ENCODE measurements at places on chromosomes 13 and 19. TPM values are rescaled to one million over a fixed set of nuclear protein-coding genes. Genes with fewer than 3 reads are reported as not detected.

Gene PRSS57
- not detected for total RNA-seq

DNA sequence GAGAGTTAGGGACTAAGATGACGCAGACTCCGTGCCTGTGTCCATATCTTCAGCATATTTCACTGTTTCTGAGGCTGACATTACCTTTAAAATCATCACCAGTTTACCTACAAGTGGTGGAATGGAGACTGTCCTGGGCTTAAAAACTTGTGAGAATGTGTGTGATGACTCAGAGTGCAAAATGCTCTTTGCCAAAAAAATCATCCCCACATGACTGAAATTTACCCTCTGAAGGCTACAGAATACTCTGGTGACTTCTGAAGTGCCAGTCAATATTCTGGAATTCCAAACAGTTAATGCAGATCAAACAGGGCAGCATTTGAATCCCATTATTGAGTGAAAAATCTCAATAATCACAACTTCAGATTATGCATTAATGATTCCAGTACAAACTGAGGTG is 901.4 kb downstream of the EFNB2 start:
- DNase-seq = no peak

DNA sequence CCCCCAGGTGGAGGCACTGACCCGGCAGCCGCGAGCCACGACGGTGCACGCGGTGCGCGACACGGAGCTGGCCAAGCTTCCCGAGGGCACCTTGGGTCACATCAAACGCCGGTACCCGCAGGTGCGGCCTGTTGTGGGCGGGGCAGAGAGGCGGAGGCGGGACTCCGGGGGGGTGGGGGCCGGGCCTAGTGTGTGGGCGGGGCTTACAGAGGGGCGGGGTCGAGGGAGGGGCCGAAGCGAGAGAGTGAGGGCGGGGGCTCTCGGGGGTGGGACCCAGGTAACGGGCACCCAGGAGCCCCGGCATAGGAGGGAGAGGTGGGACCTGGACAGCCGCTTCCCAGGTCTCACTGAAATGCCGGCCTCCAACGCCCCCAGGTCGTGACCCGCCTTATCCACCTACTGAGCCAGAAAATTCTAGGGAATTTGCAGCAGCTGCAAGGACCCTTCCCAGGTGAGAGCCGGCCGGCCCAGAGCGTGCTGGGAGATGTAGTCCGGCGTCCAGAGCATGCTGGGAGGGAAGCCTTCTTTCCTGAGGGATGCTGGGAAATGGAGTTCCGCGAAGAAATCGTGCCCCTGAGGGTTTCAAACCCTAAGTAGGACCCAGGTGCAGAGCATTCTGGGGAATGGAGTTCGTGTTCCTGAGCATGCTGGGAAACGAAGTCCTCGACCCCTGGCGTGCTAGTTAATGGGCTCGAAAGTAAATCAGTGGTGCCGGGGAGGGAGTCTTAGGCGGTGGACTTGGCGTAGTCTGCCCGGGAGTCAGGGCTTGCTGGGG is 15.7 kb downstream of the PNPLA6 start:
- no peak for DNase-seq

Gene SLC7A9
- not detected for total RNA-seq

- DNase-seq = no peak
Observed at GRCh38 chr19:6769006-6769619, 1.9 kb upstream of the SH2D3A start.

DNA sequence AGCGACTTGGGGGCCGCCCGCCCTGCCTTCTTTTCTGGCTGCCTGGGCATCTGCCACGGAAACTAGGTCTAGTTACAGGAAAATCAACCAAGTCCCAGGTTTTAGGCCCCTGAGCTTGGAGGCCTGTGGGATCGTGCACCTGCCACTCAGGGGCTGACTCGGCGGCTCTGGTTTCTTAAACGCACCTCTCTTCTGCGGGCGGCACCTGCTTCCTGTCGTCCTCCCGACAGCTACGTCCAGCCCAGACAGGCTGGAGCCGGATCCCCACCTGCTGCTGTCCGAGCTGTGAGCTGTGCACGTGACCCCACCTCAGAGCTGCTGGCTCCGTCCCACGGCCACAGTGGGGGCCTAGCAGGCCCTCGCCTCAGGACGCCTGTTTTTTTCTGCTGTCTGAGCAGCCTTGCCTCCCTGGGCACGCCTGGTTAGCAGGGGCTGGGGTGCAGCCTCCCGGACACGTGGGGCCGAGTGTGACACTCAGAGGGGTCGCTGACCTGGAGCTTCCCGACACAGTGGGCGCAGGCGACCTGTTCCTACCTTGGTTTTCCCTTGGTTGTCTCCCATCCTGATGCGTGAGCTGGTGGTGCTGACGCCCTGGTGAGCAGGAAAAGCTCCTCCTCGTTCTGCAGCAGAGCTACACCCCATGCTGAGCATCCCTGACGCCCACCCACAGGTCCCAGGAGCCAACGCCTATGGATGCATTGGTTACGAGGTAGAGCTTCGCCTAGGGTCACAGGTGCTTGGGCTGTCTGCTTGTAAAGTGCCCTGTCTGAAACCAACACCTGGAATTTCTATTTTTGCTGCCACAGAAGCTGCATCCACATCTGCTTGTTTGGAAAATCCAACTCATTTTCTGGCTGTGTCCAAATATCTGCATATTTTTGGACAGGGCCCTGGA is 17.5 kb downstream of the TMEM255B start:
- no peak for DNase-seq

Gene PRRG2
- 21.2 TPM for total RNA-seq

Gene PSG1
- total RNA-seq = not detected

Gene IGFL4
- 10.6 TPM for total RNA-seq

DNA sequence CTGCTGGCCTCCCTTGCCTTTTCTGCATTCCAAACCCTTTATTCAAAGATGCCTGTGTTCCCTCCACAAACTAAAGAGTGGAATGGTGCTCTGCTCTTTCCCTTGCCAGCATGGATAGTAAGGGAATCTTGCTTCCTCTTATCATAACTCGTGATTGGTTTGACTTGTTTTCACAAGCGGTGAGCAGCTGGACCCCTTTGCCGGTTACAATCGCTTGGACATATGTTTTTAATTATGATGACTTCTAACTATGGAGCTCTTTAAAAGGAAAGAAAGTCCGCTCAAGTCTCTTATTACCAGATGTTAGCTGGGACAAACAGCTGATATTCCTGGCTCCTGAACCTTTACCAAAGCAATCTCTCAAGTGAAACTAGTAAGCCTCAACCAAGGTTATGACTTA is 1094.7 kb downstream of the UQCRFS1 start:
- no peak for DNase-seq

GRCh38 chr19:40486017-40486416 is 19.2 kb downstream of the SPTBN4 start:
- DNase-seq = no peak
